ENCODE measurements at places on chromosomes 12 and 14.

DNA sequence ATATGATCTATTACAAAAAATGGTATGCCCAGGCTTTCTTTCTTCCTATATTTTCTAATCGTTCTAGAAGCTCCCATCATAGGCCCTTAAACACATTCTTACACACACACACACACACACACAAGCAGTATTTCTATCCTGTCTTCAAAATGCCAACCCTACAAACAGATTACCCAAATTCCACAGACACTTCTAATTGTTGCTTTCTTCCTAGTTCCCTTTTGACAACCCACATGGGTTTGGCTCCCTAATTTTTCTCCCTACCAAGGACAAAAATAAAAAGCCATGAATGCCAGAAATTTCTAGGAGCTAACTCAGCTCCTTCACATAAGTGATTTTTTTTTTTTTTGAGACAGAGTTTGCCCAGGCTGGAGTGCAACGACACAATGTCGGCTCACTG, 60.3 kb upstream of the NTF3 start:
- DNase-seq: peak; percentile 86

GRCh38 chr14:105363847-105364708, 34.3 kb upstream of the TEX22 start:
- peak; percentile 73 for DNase-seq

DNA sequence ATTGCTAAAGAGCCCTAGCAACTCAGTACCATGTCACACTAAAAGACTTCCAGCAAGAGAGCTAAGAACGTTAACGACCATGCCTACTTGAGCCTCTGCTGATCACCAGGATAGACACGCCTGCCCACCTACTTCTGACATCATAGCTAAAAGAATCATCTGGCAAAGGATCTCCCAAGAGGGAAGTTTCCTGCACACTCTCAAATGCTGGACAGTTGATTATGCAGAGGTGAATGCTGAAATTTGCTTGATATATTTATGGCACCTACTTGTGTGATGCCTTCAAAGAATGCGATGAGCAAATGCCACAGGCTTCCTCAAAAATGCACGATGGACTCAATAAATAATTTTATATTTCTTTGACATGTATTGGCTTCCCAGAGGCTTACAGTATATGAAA, 113.6 kb downstream of the GALC start:
- no peak for DNase-seq

DNA sequence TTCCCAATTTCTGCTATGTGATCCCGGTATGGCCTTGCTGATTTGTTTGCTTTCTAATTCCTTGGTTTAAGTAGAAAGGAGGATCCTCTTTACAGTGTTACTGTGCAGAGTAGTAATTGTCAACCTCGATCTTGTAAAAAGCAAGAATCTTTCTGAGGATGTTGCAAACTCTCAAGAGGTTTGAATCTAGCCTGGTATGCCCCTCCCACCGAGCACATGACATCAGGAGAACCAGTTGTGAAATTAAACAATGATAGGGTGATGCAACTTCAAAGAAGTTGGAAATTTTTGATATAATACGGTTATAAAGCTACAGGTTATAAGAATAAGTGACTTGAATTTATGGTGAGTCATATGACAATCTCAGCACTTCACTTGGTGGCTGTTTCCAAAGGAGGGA, 35.0 kb upstream of the FUT8 start:
- peak; percentile 66 for DNase-seq

- no peak for DNase-seq
Observed at GRCh38 chr12:110766311-110767154, 23.8 kb upstream of the PPP1CC start.

- peak; percentile 33 for DNase-seq
Observed at GRCh38 chr14:95524706-95525512, 8.5 kb upstream of the SYNE3 start.

DNA sequence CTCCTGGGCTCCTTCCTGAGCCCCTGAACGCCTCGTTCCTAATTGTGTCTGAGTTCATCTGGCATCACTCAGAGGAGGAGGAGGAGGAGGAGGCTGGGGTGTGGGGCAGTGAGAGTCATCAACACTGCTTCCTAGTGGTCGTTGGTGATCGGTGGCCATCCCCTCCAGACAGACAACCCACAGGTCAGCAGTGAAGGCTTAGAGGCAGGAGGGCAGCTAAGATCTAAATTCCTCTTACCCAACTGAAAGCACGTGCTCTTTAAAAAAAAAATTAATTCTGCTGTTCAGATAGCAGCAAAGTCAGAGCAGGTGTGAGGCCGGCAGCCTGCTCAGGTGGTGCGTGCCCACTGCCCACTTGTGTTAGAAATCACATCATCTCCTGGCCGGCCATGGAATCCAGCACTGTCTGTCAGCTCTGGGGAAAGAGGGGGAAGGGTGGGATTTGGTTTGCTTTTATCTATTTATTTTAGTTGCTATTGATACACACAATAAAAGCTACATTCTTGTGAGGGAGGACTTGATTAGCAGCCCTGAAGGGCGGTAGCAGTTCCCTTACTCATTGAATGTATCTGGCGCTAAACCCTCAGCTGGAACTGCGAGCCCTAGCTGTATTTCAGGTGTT, 46.6 kb downstream of the PPP2R5C start:
- no peak for DNase-seq

DNA sequence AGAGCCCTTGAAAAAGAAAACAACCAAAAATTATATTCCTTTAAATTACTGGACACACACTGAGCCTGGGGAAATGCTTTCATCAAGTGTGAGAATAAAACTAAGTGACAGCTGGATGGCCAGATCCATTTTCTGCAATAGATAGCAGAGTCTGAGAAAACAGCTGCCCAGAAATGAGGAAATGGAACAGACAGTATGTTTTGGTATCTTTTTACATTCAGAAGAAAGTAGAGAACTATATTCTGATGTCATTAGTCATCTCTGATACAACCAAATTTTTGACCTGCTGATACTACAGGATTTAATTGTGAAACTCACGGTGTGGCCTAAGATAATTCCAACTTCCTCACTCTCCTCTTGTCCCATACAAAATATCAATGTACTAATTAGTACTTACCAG, 78.2 kb downstream of the HMGA2 start:
- peak; percentile 55 for DNase-seq

GRCh38 chr12:51865757-51866270, 17.3 kb upstream of the FIGNL2 start:
- no peak for DNase-seq

DNA sequence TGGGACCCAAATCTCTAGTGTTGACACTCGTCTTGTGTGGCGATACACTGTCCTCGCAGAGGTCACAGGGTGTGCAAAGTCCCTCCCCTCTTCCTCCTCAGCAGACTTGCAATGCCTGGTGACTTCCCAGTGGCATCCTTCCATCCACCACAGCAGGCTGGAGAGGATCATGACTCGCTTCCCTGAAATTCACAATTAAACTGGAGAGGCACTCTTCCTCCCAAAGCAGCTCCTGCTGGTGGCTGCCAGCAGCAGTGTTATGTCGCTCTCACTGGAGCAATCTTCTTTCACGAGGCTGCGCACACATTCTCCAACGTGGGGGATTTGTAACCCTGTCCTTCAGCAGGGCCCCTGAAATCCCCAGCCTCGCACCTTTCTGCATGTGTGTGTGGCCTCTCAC, 145.2 kb upstream of the TMCC3 start:
- peak; percentile 62 for DNase-seq

- no peak for DNase-seq
Observed at GRCh38 chr14:71566276-71566675, 366.0 kb upstream of the RGS6 start.

GRCh38 chr12:121124402-121125109, 8.1 kb upstream of the P2RX7 start:
- DNase-seq: peak; percentile 92

- peak; percentile 91 for DNase-seq
Observed at GRCh38 chr12:98503592-98504367, 11.6 kb upstream of the TMPO start.

- DNase-seq: no peak
Observed at GRCh38 chr14:97994020-97994531, 1196.9 kb downstream of the VRK1 start.

DNA sequence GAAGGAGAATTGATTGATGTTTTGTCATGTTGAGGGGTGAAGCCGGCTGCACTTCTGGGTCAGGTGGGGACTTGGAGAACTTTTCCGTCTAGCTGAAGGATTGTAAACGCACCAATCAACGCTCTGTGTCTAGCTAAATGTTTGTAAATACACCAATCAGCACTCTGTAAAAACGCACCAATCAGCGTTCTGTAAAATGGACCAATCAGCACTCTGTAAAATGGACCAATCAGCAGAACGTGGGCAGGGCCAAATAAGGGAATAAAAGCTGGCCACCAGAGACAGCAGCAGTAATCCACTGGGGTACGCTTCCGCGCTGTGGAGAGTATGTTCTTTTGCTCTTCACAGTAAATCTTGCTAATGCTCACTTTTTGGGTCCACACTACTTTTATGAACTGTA, 384.1 kb downstream of the FOXG1 start:
- no peak for DNase-seq

GRCh38 chr12:88591343-88591742, 11.1 kb upstream of the KITLG start:
- peak; percentile 40 for DNase-seq

DNA sequence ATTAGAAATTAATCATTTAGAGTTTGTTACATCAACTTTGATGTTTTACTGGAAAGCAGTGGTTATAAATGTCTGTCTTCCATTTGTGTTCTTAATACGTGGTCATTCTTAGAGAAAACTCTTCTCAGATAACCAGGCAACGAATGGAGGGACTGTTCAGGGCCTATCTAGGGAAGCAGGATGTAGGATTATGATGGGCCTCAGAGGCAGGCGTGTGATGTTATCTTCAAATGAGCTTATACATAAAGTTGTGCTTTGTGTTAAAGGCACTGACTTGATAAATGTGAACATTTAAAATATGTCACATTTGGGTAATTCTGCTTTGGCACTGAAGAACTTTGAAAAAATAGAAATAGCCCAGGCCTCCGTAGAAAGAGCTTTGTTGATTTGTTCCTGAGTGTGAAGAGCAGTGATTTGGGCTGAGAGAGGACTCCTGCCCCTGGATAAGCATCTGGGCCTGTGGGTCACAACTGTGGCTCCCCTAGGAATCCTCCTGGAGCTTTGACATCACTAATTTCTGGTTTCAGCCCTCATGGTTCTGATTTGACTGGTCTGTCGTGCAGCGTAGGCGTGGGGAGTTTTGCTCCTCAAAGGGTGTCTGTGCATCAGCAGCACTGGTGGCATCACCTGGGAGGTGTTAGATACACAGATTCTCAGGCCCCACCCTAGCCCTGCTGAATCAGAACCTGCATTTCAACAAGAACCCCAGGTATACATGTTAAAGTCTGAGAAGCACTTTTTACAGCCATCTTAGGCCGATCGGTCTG, 55.4 kb downstream of the SAMD4A start:
- DNase-seq: no peak

GRCh38 chr14:102085488-102085887, 1.4 kb downstream of the HSP90AA1 start:
- DNase-seq: no peak

DNA sequence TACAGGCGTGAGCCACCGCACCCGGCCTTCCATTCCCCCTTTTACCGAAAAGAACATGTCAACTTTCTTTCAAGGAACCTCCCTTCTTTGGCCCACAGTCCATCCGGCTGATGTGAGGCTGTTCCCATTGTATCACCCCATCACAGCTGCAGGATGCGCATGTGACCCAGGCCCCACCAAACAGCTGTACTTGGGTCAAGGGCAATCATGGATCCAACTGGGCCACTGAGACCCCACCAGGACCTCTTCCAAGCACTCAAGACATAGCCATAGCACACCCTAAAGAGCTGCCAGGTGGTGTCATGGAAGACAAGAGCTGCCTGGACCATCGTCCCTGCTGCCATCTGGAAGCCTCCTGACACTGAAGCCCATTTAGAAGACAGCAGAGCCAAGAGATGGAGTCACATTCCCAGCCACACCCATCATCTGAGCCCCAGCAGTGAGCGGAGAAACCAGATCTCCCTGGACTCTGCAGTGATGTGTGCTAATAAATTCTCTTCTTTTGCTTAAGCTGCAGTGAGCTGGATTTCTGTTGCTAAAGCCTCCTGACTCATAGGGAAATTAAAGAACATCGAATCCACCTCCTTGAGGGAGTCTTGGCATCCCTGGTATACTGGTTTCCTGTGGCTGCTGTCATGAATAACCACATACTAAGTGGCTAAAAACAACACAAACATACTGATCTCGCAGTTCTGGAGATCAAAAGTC, 105.6 kb downstream of the KSR2 start:
- peak; percentile 73 for DNase-seq

DNA sequence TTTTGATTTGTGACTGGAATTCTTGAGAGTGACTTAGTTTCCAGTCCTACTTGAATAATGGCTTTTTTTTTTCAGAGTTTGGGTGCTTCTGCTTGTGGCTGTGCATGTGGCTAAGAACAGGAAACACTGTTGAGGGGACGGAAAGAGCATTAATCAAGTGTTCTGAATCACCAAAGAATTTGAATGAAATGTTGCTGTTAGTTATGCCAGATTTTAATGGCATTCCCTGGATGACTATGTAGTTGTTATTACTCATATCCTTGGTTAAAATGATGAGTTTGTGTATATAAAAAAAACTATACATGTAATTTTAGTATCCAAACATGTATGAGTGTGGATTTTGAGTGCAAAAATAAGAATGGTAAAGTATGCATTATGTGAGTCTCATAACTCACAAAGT, 347.9 kb downstream of the BCAT1 start:
- peak; percentile 67 for DNase-seq

GRCh38 chr12:82524641-82525040, 162.1 kb upstream of the TMTC2 start:
- peak; percentile 3 for DNase-seq

- no peak for DNase-seq
Observed at GRCh38 chr12:64706306-64706705, 52.9 kb downstream of the GNS start.
